ENCODE measurements at places on chromosomes 7 and 10.

- no peak for DNase-seq
Observed at GRCh38 chr7:98470485-98471240, 69.8 kb upstream of the BAIAP2L1 start.

DNA sequence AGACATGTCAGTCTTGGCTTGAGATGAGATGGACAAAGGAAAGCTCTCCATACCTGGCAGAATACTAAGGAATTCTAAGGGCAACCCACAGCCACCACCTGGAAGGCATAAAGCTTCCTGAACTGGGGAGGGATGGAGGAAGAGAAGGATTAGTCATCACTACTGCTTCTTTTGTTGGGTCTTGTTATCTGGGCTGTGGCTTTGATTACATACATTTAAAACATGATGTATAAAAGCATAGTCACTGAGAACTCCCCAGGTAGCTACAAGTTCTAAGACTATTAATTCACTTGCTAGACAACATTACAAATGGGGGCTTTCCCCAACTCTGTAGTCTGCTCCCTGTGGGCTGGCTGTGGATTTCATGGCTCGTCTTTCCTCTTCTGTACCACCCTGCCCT, 58.2 kb downstream of the RBM33 start:
- DNase-seq, result no peak

DNA sequence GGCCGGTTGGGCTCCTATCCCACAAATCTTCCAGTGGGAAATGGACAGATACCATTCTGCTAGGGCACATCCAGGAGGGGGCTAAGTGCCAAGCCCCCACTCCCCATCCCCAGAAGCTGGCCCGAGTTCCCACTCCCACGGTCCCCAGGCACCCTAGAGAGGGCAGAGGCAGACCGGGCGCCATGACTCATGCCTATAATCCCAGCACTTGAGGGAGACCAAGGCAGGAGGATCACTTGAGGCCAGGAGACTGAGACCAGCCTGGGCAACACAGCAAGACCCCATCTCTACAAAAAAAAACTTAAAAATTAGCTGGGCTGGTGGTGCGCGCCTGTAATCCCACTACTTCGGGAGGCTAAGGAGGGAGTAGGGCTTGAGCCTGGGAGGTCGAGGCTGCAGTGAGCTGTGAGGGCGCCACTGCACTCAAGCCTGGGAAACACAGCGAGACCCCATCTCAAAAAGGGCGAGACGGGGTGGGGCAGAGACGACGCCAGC, 870 bp downstream of the GNA12 start:
- no peak for DNase-seq

GRCh38 chr7:134520130-134520529, 7.2 kb upstream of the AKR1B10 start:
- DNase-seq, result no peak

DNA sequence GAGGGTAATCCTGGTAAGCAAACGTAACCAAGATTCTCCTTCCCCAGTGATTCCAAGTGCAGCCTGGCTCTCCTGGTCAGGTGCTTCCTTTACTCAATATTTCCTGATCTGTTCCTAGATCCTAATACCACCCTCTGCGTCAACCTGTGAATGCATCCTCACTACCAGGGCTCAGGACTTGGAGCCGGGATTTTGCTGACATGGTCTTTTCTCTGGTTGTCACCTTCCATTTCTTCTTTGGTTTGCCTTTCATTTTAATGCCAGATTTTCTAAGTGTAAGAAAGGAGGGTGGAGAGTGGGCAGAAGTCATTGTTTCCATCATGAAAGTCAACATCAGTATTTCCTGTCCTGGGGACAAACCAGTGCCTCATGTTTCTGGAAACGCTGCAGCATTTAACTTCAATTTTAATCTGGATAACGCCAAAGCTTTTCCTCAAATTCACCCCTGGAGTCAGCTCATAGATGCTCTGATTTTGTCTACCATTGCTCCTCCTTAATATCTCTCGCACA, 210.4 kb upstream of the ZNF32 start:
- DNase-seq, result no peak

DNA sequence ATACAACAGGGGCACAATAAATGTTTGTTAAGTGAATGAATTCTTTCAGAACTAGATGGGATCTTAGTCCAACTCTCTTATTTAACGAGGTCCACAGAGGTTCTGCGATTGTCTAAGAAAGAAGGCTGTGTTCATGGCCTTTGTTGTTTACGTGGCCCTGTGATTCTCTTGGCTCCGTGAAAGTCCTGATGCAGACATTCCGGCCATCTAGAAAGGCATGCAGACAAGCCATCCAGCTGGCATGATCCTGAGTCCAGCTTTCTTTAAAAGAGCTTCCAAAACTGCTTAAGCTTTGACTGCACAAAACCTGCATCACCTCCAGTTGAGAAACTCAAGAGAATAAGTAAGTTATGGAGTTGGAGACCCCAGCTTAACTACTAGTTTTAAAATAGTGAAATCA, 26.0 kb downstream of the EGFR start:
- no peak for DNase-seq

DNA sequence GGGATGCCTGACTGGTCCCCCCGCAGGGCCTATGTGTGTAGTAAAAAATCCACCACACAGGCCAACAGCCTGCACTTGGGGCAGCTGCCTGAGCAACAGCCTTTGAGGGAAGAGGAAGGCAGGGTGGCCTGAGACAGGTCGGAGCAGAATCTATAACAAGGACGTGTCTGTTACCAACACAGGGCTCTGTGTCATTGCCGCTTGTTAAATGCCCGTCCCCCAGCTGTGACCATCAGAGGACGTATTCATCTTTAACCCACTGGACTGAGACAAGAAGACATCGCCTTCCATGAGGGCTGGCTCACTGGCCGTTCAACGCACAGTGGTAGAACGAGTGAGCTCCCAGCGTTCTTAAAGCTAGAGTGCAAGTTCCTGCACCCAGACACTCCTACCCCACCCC, 7.8 kb downstream of the PDIA4 start:
- no peak for DNase-seq

Data from stimulated activated naive CD4-positive, alpha-beta T cell (primary cell).